ENCODE measurements at places on chromosomes 2 and 18. TPM values are rescaled to one million over a fixed set of nuclear protein-coding genes. Genes with fewer than 3 reads are reported as not detected.

Gene PPP1R1C
- 2.7 TPM for polyA plus RNA-seq

Gene LIPG
- 5.3 TPM for polyA plus RNA-seq

Gene TRPM8
- 0.21 TPM for polyA plus RNA-seq

Gene CHRND
- polyA plus RNA-seq: 141 TPM

Gene TTC32
- 13.9 TPM for polyA plus RNA-seq

Gene NEMP2
- polyA plus RNA-seq: 7.9 TPM

Gene ANKAR
- 7.4 TPM for polyA plus RNA-seq

Gene DLX2
- 0.11 TPM for polyA plus RNA-seq

Gene RPS27A
- polyA plus RNA-seq: 2,141 TPM

Gene KCNJ3
- 0.99 TPM for polyA plus RNA-seq

Gene DES
- 2,950 TPM for polyA plus RNA-seq

Gene PSMA8
- not detected for polyA plus RNA-seq

Gene HDHD2
- 15.3 TPM for polyA plus RNA-seq

Gene EFR3B
- polyA plus RNA-seq: 4.5 TPM

Gene TMEM169
- 3.9 TPM for polyA plus RNA-seq

Gene LPIN2
- 17.8 TPM for polyA plus RNA-seq

Gene MAPK4
- polyA plus RNA-seq: 4.8 TPM

Gene HRH4
- not detected for polyA plus RNA-seq

Gene MAIP1
- polyA plus RNA-seq: 16.7 TPM

Gene SCYGR4
- not detected for polyA plus RNA-seq

Gene PRSS56
- polyA plus RNA-seq: 1.8 TPM

Gene ZSCAN30
- 22.1 TPM for polyA plus RNA-seq

Gene PTPRN
- 0.65 TPM for polyA plus RNA-seq

Gene GPBAR1
- polyA plus RNA-seq: 1.9 TPM

Gene NMUR1
- 0.20 TPM for polyA plus RNA-seq

Gene IL1B
- polyA plus RNA-seq: not detected

Gene RRM2
- polyA plus RNA-seq: 36.6 TPM

Gene MYO7B
- polyA plus RNA-seq: 15.1 TPM

Gene HJURP
- 12.4 TPM for polyA plus RNA-seq

Gene ANKRD29
- polyA plus RNA-seq: 2.1 TPM
